ENCODE measurements at places on chromosomes 3 and 15.

DNA sequence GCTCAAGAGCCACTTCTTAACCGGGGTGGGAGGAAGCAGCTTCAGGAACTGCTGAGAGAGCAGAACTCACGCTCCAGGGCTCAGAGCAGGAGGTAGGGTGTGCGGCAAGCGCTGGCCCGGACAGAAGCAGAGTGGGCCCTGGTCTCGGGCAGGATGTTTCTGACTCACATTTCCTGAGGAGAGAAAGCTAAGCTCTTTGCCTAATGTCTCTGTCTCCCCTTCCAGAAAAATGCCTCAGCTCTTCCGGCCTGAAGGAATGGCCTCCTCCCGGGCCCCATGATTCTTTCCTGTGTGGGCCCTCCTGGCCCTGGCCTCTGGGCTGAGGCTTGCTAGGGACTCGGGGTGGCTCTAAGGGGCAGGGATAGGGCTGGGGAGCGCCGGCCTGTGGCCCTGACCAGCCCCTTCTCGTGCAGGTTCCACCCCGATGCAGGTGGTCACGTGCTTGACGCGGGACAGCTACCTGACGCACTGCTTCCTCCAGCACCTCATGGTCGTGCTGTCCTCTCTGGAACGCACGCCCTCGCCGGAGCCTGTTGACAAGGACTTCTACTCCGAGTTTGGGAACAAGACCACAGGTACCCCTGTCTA lies 4.1 kb upstream of the STAB1 start:
- DNase-seq = no peak

GRCh38 chr3:112651516-112651915 lies 10.6 kb upstream of the CCDC80 start:
- no peak for DNase-seq

DNA sequence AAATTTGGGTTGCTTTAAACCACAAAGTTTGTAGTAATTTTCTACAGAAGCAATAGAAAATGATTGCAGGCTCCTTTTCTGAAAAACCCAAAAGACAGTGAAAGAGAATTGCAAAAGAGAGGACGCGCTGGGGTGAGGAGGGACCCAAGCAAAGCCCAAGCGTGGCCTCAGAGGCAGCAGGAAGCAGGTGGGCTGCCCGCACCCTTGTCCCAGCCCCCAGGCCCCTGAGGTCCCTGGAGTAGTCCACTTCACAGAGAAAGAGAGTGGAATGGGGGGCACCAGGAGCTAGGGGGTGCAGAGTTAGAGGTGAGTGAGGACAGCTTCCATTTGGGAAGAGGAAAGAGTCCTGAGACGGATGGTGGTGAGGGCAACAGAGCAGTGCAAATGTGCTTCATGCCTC lies 11.6 kb downstream of the DNAJB8 start:
- no peak for DNase-seq

- DNase-seq = no peak
These were observed 77.4 kb downstream of the RBPMS2 start for GRCh38 chr15:64697911-64698369.

- no peak for DNase-seq
These were observed 81.7 kb upstream of the POU1F1 start for GRCh38 chr3:87358066-87358465.
